ENCODE measurements at places on chromosomes 5 and 9. TPM values are rescaled to one million over a fixed set of nuclear protein-coding genes. Genes with fewer than 3 reads are reported as not detected.
A peak's percentile ranks its signal among the peaks of the same experiment; 100 is the strongest.

DNA sequence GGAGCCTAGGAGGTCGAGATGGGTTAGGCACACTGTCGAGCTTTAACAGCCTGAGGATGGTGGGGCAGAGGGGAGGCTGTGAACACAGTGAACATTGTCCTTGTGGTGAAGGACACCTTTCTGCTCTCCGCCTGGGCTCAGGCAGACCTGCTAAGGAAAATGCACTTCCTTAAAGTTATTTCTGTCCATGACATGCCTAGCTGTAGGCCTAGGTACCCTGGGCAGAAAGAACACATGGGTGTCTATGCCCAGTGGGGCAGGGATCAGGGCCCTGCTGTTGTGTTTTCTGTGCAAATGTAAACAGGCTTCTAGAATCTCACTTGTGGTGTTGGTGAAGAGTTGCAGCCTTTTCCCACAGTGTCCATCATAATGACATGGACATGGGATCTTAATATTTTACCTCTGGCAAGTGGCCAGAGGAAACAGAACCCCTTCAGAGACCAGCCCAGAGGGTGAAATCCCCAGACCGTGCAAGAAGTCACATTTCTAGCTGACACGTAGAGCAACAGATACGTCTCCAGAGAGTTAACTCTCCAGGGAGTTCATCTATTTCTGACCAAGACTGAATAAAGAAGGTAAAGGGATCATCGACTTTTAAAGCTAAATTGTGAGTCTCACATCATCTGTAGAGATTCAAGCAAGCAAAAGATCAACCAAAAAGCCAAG is 79.2 kb downstream of the C9orf152 start:
- no peak for DNase-seq

DNA sequence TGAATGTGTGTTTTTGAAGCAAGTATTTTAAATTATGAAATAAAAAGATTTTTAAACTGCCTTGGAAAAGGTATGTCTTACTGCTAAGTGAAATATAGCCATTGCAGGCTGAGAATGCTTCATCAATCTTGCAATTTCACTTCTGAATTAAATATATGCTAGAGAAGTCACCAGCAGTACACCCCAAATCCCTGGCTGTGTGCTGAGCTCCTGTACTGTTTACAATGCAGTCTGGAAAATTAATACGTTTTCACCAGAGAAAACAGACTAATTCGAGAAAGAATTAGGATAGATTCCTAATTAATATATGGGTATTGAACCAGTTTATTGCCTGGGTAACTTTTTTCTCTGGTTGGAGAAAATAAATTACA is 3.2 kb downstream of the PRDM6 start:
- DNase-seq = no peak

- DNase-seq = no peak
Measured at GRCh38 chr5:135095871-135096270, 61.8 kb upstream of the PITX1 start.

GRCh38 chr5:75052192-75053053 is at the start of gene GCNT4:
GCNT4 (minus strand) TSS chr5:75052558; CDS start chr5:75030037, 22,521 bp downstream.
- peak; percentile 48 for DNase-seq

DNA sequence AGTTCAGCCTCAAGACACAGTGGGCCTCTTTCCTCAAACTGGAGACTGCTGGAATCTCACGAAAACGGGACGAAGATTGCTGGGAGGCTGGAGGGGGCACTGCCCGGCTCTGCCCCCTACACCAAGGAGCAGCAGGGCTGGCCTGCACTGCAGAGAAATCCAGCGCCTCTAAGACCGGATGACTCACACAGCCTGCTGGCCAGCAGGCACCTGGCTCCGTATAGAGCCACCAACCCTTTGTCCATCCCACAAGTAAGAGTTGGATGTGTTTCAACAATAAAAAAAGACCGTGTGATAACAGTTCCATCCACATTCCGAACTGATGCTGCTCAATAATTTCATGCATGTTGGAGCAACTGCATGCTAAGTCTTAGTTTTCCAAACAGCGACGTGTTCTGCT is 11.5 kb downstream of the CCDC127 start:
- no peak for DNase-seq

GRCh38 chr5:113448252-113448651 is 13.5 kb upstream of the TSSK1B start:
- DNase-seq = no peak

The ORM2 gene
- polyA plus RNA-seq = not detected

The SPRY4 gene
- 5.0 TPM for polyA plus RNA-seq

The NCS1 gene
- polyA plus RNA-seq = 8.0 TPM

The ASPN gene
- 11.4 TPM for polyA plus RNA-seq

The RASGEF1C gene
- 0.59 TPM for polyA plus RNA-seq

The IL13 gene
- polyA plus RNA-seq = 0.01 TPM
